ENCODE measurements at places on chromosomes 6 and 20.

DNA sequence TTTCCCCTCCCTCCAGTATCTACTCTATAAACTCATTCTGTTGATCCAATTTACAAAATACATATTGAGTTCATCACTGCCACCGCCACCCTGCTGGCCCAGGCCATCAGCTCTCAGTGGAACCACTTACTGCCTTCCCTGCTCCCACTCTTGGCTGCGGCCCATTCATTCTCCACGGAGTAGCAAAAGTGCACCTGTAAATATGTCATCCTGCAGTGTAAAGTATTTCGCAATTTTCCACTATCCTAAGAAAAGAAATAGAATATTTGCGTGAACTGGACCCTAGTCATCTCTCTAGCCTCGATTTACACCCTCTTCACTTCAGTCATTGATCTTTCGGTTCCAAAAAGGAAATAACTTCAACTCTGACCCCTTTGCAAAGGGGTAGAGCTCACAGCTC lies 258.3 kb upstream of the TFAP2D start:
- no peak for DNase-seq

DNA sequence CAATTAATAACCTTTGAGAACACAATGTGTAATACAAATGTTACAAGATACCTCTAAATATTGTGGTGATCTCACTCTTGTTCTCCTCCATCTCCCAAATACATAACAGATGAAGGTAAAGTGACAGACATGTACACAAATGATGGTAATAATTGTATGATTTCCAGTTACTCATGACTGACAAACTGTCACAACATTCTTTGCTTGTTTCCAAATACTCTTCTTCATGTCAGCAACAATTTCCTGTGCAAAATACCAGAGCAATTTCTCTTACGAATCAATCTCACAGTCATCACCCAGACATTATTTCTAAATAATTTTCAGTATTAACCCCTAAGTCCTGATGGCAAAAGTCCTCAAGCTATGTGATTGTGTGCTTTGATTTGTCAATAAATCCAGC lies 92.9 kb downstream of the RPS12 start:
- DNase-seq: no peak

- DNase-seq: no peak
These were observed 44.7 kb downstream of the VAPB start for GRCh38 chr20:58433759-58434158.

- DNase-seq: no peak
These were observed 76.3 kb upstream of the SIRPA start for GRCh38 chr20:1818895-1819294.

DNA sequence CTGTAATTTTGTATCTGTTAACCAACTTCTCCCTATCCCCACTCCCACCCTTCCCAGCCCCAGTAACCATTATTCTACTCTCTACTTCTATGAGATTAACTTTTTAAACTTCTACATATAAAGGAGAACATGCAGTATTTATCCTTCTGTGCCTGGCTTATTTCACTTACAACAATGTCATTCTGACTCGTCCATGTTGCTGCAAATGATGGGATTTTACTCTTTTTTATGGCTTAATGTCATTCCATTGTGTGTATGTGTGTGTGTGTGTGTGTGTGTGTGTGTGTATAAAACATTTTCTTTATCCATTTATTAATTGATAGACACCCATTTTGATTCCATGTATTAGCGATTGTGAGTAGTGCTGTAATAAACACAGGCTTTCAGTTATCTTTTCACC lies 76.1 kb downstream of the COL19A1 start:
- no peak for DNase-seq
